Aorta (tissue), 5 donors: ENCODE measurements at places on chromosomes 4 and X. TPM values are rescaled to one million over a fixed set of nuclear protein-coding genes. Genes with fewer than 3 reads are reported as not detected.

BRCC3 gene
- total RNA-seq = 14.8 TPM

FAM184B gene
- not detected for total RNA-seq

DNA sequence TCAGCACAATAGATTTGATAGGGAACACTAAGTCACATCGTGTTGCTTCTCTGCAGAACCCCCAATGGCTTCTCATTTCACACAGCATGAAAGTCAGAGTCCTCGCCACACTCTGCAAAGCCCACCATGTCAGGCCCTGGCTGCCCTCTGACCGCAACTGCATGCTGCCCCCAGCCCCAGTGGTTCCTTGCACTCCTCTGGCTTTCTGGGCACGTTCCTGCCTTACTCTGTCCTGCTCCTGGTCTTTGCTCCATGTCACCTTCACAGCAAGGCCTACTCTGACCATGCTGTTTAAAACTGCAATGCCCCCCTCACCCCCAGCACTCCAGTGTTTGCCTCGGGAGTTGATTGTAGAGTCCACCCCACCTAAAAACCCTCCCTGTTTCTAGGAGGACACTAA is 78.1 kb downstream of the EVC start:
- no peaks in the 10 kb centered on the region for H3K36me3 ChIP-seq
- H3K4me3 ChIP-seq = no peak overlapping the region
- DNase-seq = no peak
- no peaks in the 10 kb centered on the region for H3K27me3 ChIP-seq
- H3K27ac ChIP-seq = no peak overlapping the region
- H3K4me1 ChIP-seq = no peaks in the 10 kb centered on the region

- no peak overlapping the region for H3K4me3 ChIP-seq
- no peaks in the 10 kb centered on the region for H3K4me1 ChIP-seq
- no peaks in the 10 kb centered on the region for H3K36me3 ChIP-seq
- no peaks in the 10 kb centered on the region for H3K27me3 ChIP-seq
- no peak overlapping the region for H3K27ac ChIP-seq
These were observed 256.6 kb upstream of the NDST3 start for GRCh38 chr4:117777721-117778120.

DNA sequence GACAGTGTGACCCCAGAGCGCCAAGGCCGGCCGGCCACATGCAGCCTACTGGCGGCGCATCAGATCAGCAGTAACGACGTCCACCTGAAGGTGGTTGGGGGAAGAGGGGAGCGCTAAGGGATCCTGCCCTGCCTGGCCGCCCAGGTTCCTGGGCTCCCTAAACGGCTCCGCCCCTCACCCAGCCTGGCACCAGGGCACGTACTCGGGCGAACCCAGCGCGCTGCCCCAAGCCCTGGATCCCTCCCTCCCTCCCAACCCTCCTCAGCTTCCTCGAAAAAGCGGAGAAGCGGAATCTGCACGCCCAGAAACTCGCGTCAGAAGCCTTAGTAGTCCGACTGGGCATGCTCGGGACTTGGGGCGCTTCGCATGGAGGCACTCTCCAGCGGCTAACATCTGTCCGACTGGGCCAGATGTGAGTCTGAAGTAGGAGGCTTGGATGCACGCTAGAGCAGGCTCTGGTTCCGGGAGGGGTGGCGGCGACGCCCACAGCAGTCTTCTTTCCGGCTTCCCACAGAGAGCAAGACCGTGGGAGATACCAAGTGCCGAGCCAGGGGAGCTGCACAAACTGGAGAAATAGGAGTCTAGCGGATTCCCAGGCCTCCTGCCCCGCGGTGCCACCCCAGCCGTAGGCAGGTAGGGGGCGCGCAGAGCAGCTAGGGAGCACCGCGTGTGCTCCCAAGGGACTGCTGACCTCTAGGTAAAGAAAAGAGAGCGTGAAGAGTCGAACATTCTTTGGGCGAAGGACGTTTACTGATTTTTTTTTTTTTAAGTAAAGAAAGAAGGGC is 114.3 kb upstream of the TEX13C start:
- DNase-seq = peak; percentile 57
- H3K27ac ChIP-seq = no peak overlapping the region
- peak overlapping the region; percentile 79 for H3K4me3 ChIP-seq
- H3K36me3 ChIP-seq = no peaks in the 10 kb centered on the region

DNA sequence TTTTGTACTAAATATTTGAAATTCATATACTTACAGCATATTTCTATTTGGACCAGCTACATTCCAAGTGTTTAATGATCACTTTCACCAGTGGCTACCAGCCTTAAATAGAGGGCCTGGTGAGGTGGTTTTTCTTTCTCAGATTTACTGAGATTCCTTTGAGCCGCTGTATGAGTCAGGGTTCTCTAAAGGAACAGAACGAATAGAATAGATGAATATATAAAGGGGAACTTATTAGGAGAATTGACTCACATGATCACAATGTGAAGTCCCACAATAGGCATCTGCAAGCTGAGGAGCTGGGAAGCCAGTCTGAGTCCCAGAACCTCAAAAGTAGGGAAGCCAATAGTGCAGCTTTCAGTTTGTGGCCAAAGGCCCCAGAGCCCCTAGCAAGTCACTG is 146.2 kb upstream of the TLL1 start:
- no peak for DNase-seq
- H3K4me3 ChIP-seq = no peak overlapping the region
- H3K4me1 ChIP-seq = no peaks in the 10 kb centered on the region
- no peaks in the 10 kb centered on the region for H3K36me3 ChIP-seq
- no peak overlapping the region for H3K27ac ChIP-seq
